Ovary (tissue), 10 donors: ENCODE measurements at places on chromosomes 4 and X.

DNA sequence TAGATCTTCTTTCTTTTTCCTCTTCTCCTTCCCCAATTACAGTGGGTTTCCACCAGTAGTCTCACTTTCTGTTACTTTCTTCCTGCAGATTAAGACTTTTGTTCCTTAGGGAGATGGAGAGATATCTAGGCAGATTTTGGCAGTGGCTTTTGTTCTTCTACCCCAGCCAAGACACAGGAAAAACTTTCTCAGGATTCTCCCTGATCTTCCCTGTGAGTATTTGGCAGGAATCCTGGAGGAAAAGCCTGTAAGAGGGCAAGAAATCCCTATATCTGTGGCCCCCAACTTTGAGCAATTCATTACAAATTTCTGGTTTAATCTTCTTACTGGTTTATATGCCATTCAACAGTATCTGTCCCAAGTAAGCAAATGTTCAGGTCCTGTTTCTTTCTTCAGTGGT, 21.9 kb downstream of the SLC9A7 start:
- DNase-seq: no peak

DNA sequence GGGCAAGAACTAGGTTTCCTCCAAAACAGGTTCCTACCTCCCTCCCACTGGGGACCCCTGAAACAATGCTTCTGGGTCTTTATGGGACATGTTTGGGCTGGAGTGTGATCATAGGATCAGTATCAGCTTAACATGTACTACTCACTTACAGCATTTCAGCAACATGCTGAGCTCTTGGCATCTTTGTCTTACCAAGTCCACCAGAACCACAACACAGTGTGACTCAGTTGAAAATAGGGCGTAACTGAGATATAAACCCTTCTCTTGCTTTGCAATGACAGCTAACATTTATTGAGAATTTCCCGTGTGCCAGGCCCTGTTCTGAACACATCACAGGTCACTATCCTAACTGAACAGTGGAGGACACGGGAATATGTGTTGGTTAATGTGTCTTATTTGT, 218.5 kb upstream of the LNX1 start:
- DNase-seq: no peak

GRCh38 chrX:68307769-68308168, 125.5 kb downstream of the OPHN1 start:
- DNase-seq: no peak

GRCh38 chrX:87045352-87045751, 472.2 kb upstream of the KLHL4 start:
- DNase-seq: no peak
